HFFc6 (cell line): ENCODE measurements at places on chromosomes 16 and 17.

DNA sequence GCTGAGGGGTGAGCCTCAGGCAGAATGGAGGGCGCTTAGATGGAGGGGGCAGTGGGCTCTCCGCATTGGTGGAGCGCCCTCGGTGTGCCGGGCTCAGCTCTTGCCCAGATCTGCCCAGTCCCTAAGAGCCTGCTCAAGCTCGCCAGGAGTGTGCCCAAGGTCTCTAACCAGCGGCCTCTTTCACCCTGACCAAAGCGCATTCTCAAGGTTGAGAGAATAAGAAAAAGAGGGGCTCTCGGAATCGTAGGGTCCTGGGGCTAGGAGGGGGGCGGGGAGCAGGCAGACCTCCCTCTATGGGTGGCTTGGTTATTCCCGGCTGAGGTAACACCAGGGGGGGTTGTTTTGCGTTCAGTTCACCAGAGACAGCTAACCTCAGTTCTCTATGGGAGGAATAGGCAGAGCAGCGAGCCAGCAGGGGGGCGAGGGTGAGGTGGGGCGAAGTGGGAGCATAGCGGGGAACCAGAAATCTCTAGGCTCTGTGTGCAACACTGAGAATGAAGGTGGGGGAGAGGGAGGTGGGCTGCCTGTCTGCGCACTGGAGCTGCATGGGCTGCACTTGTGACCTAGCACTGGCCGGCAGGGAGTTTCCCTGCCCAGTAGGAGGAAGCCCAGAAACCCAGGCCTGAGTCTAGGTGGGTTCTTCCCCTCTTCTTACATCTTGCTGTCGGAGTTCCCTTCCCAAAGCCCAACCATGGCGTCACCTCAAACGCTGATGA lies 3.0 kb downstream of the TMEM132E start:
- DNase-seq, result no peak

GRCh38 chr16:6209355-6209930 lies 1111.8 kb upstream of the EEF2KMT start:
- no peak for DNase-seq

- no peak for DNase-seq
These were observed 333.0 kb upstream of the C16orf82 start for GRCh38 chr16:26733710-26734109.

- DNase-seq, result no peak
These were observed 92.3 kb upstream of the FAM20A start for GRCh38 chr17:68693466-68693865.

GRCh38 chr16:83908798-83909197 lies 9.9 kb downstream of the MLYCD start:
- DNase-seq, result no peak

- DNase-seq, result no peak
These were observed 73.0 kb upstream of the COX10 start for GRCh38 chr17:13996276-13996675.

DNA sequence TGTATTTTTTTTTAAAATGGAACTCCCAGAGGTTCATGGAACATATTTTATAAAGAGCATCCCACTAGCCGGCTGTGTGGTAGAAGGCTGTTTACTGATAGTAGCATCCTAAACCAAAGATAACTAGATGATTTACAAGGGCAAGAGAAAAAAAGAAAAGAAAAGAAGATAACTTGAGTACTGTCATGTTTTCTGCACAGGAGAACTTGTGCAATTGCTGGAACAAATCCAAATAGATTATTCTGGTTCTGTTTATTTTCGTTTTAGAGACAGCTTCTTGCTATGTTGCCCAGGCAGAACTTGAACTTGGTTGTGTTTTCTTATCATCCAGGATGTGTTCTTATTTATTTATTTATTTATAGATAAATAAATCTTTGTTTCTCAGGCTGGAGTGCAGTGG lies 20.9 kb upstream of the PPM1D start:
- peak; percentile 28 for DNase-seq

- no peak for DNase-seq
These were observed 52.7 kb upstream of the ZNF629 start for GRCh38 chr16:30839523-30840227.
